ENCODE measurements at places on chromosomes 16 and 17.
A peak's percentile ranks its signal among the peaks of the same experiment; 100 is the strongest.

DNA sequence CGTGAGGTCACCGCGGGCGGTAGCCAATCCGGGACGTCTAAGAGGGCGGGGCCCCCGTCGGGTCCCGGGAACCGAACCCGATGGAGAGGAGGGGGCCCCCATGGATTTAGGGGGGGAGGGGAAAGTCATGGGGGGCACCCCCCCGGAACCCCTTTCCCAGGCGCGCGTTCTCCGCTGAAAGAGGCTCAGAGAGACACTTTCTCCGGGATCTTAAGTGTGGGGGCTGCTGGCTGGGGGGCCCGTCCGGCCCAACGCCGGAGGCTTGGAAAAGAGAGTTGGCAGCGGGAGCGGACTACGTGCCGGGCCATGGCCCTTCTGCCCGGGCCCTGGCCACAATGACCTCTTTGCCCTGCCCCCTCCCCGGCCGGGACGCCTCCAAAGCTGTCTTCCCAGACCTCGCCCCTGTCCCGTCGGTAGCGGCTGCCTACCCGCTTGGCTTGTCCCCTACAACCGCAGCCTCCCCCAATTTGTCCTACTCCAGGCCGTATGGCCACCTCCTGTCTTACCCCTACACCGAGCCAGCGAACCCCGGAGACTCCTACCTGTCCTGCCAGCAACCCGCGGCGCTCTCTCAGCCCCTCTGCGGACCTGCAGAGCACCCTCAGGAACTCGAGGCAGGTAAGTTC, at the start of gene DLX4:
DLX4 (plus strand) TSS at position 57 of the 626 bp plus-strand sequence; CDS start at position 336, 279 bp downstream.
- no peak for DNase-seq

DNA sequence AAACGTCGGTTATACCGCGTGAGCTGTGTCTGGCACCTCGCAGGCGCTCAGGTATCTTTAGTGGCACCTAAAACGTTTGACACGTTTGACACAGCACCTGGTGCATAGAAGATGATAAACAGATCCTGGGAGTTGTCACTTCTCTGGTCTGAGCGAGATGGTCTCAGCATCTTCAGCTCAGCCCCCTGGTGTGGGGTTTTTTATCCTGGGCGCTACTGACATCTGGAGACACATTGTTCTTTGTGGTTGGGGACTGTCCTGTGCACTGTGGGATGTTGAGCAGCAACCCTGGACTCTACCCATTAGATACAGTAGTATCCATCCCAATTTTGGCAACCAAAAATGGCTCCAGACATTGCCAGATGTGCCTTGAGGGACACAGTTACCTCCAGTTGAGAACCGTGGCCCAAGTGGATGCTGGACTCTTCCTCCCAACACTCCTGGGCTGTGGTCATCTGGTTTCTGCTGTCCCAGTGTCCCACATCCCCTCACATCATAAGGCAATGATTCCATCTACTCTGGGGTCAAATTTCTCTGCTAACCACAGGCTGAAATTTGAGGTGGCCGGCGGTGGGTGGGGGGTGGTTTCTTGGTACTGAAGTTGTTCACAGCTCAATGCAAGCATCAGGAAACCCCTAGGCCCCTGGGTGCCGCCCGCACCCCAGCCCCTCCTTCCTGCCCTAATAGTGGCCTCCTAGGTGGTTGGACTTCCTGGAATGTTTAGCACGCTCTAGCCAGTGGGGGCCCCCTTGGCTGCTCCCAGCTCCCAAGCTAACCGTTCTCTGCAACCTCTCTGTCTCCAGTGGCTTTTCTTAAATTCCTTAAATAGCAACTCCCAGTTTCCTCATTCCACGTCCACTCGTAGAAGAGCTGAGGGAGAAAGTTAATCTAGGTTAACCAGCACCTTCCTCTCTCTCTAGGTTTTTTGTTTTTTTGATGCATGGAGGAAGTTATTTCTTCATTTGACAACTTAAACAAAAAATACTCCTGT, 124.8 kb downstream of the ABCC1 start:
- peak; percentile 77 for DNase-seq

- DNase-seq: no peak
Observed at GRCh38 chr16:55035029-55035428, 104.4 kb downstream of the IRX5 start.

DNA sequence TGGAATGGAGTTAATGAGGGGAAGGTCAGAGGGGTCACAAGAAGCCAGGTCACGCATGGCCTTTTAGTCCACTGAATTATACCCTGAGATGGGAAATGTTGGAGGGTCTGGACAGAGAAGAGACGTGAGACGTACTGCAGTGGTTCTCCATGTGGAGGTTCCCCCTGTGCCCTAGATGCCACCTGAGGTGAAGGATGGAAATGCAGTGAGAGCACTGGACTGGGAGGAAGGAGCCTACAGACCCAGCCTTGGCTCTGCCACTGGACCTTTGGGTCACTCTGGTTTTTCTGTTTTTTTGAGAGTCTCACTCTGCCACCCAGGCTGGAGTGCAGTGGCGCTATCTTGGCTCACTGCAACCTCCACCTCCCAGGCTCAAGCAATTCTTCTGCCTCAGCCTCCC, 1.8 kb upstream of the PLSCR3 start:
- no peak for DNase-seq

DNA sequence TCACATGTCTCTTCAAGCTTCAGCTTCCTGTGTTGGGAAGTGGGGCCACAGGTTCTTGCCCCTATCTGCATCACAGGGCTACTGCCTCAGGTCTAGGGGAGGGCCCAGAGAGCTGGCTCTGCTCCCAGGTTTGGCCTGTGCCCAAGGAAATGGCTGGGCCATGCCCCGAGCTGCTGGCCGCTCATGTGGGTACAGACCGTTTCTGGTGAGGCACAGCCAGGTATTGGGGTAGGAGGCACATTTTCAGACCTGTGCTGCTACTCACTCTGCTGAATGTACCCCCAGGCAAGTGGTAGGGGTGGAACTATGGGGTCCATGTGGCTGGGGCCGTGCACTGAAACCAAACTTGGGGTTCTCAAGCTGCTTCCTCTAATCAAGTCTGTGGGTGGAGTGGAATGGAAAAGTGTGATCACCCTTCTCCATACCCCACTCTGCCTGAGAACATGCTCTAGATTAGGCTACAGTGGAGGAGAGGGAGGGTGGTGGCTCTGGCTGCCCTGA, 4.6 kb downstream of the GAS2L2 start:
- DNase-seq: no peak

- no peak for DNase-seq
Observed at GRCh38 chr17:27888067-27888466, 5.1 kb downstream of the LYRM9 start.

DNA sequence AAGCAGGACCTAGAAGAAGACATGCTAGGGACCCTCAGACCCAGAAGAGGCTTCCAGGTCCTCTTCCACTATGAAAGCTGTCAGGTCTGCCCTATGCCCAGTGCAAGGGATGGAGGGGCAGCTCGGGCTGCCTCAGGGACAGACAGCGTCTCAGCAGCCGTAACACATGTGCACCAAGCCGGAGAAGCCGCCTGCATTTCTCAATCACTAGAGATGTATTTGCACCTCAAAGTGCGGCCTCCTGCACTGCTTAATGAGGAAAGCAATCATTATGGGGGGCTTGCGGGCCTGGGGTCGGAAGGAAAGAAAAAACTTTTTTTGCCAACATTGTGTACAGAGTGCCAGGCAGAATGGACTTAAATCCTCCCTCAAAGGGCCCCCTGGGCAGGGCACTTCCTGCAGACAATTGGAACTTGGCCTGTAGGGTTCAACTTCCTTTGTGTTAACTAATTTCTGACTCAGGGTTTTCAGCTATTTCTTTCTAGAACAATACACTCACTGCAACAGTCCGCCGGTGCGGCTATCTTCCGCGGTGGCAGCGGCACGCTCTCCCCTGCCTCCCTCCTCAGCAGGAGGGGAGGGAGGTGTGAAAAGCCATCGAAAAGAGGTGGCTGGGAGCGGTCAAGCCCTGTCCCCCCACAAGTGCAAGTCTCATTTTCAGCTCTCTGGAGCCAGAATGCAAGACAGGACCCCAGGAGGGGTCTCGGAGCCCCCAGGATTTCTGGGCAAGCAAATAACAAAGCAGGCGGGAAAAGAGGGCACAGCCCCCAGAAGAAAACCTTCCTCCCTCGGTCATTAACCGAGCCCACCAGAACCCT, 101.2 kb downstream of the ZNF423 start:
- DNase-seq: no peak

DNA sequence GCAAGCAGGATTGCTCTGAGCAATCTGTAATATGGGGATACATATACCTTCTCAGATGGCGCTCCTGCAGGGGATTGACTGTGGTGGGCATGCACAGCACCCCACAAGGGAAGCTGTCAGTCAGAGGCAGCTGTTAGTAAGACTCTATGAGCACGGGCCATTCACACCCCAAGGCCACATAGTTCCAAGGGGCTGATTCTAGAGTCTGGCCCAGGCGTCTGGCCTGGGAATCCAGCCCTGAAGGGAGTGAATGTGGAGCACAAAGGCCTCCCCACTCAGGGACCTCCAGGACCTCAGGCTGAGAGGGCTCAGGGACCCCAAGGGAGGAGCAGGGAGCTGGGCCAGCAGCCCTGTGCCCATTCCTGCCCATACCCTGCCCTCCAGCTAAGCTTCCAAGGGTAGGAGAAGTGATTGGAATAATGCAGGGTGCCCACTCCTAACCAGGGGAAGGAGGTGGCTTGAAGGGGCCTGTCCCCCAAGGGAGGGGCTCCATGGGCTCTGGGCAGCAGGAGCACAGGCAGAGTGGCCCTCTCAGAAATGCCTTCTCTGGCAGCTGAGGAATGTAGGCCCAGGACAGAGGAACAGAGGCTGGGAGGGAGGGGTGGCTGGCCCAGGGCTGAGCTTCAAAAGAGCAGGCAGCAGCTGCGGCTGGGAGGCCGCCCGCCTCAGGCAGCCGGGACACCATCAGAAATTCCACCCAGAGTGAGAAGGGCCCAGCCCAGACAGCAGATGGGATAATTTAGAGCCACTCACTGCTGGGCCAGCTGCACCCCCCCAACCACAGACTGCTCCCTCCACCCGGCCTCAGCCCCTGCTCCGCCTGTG, 48.9 kb upstream of the MRPS23 start:
- no peak for DNase-seq

DNA sequence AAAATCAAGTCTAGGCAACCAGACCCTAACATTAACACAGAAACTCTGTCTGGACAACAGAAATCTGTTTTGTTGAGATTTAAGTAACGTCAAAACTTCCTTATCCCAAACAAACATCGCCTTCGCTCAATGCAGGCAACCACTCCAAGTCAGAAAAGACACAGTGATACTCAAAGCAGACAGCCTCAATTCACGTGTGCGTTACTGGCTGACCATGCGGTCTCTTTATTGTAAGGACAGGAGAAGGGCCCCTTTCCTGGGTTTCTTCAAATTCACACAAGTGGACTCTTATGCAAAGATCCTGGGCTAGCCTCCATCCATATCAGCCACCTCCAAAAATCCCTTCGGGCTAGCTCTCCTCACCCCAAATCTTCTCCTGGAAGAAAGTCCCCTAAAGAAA, 467.7 kb downstream of the SOX9 start:
- DNase-seq: no peak

DNA sequence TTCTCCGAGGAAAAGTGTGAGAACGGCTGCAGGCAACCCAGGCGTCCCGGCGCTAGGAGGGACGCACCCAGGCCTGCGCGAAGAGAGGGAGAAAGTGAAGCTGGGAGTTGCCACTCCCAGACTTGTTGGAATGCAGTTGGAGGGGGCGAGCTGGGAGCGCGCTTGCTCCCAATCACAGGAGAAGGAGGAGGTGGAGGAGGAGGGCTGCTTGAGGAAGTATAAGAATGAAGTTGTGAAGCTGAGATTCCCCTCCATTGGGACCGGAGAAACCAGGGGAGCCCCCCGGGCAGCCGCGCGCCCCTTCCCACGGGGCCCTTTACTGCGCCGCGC, at the start of gene ERBB2:
ERBB2 (plus strand) TSS at position 247 of the 330 bp plus-strand sequence. CDS start 175 bp downstream, outside the sequence.
- peak; percentile 44 for DNase-seq

DNA sequence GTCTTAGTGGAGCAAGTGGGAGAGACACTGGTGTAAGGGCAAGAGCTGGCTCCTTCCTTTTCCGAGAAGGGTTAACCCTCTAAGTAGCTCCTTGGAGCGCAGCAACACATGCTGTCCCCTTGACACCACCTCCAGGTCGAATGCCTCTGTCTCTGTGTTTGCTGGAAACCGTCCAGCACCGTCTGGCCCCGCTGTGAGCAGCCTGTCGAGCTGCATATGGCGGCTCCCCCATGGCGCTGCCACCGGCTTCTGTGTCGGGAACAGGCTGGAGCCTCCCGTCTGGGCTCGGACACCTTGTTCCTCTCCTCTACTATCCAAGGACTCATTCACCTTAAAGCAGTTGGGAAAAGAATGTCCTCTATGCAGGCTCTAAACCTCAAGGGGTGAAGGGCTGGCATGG, 28.9 kb upstream of the WSCD1 start:
- no peak for DNase-seq

DNA sequence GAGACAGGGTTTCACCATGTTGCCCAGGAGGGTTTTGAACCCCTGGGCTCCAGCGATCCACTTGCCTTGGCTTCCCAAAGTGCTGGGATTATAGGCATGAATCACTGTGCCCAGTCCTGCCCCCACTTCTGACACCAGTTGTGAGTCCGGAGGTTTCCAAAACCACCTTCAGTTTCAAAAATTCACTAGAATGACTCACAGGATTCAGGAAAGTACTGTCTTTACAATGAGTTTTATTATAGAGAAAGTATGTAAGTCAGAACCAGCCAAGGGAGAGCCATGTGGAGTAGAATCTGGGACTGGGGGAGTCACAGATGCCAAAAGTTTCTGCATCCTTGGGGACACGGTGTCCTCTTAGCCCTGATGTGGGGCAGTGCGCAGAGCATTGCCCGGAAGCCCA, 55.1 kb downstream of the PLD6 start:
- peak; percentile 68 for DNase-seq

GRCh38 chr16:75460446-75460845, 4.0 kb downstream of the TMEM170A start:
- DNase-seq: no peak

GRCh38 chr16:88926374-88926990, 50.5 kb downstream of the CBFA2T3 start:
- DNase-seq: no peak

- no peak for DNase-seq
Observed at GRCh38 chr16:6645768-6646568, 686.7 kb upstream of the RBFOX1 start.

- no peak for DNase-seq
Observed at GRCh38 chr17:60526726-60527125, 684 bp upstream of the APPBP2 start.

- no peak for DNase-seq
Observed at GRCh38 chr17:80476877-80477646, 655 bp upstream of the NPTX1 start.

GRCh38 chr16:12095275-12096156, 119.0 kb downstream of the SNX29 start:
- no peak for DNase-seq

GRCh38 chr17:81513372-81513752, 763 bp upstream of the ACTG1 start:
- no peak for DNase-seq

DNA sequence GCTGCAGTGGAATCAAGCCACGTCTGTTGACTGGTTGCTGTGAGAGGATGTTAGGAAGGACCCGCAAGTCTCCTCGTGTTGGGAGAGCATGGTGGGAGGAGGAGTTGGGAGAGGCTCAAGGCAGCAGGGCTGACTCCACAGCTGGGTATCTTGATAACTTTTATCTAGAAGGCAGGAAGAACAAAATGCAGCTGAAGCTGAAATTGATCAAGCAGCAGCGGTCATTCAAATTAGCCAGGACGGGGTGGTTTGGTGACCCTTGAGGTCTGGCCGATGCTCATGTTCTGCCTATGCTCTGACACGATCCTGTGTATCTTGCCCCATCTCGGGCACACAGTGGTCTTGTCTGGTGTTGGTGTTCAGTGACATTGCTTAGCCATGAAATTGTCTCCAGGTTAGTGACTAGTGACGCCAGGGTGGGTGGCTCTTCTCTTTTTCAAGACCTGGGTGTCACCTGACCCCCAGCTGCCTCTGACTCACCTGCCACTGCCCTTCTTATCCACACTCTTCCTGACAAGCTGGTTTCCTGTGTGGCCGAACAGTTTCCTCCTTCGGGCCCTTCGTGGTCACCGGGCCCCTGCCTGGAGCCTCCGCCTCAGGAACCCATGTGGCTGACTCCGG, 19.1 kb downstream of the NPTX1 start:
- no peak for DNase-seq

All from non-pigmented ciliary epithelial cell (primary cell).